NCI-H1417 treated with DMSO at 0.1 percent for 48 hours (cell line): ENCODE measurements at places on chromosomes 16 and 17.

DNA sequence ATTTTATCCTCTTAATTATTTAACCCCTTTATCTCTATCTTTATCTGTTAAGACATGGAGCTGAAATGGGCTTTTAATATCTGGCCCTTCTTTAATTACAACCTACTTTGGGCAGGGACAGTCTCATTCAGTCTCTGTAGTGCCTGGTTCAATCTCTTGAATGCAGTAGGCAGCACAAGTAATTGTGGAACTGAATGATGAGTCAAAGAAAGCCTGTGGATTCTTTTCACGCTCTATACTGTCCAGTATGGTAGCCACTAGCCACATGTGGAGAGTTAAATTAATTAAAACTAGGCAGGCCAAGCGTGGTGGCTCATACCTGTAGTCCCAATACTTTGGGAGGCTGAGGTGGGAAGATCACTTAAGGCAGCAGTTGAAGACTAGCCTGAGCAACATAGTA, 9.3 kb downstream of the BPTF start:
- DNase-seq: no peak

- no peak for DNase-seq
These were observed 35.4 kb upstream of the RNF43 start for GRCh38 chr17:58452738-58453137.

DNA sequence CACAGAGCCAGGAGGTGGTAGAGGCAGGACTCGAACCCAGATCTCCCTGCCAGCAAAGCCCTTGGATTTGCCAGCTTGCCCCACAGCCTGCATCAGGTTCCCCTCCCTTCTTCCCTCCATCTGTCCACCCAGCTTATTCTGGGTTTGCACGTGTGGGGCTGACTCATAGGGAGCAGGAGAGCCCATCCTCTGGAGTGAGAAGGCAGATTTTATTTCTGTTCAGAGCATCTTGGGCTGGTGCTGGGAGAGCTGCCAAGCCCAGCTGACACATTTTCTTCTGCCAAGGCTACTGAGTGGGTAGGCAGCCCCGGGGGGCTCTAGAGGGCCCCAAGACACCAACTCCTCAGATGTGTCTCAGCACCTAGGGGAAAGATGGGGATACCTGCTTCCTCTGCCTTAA, 106.3 kb upstream of the CRHR1 start:
- no peak for DNase-seq

GRCh38 chr17:13888056-13888609, 181.2 kb upstream of the COX10 start:
- DNase-seq: no peak

- DNase-seq: no peak
These were observed 103.4 kb upstream of the NUDT7 start for GRCh38 chr16:77618951-77619350.

GRCh38 chr16:17939122-17939536, 397.4 kb downstream of the NPIPA8 start:
- no peak for DNase-seq

GRCh38 chr17:68351395-68351794, 60.1 kb downstream of the ARSG start:
- no peak for DNase-seq

GRCh38 chr16:47463771-47464624, 2.9 kb downstream of the PHKB start:
- no peak for DNase-seq

GRCh38 chr16:86069736-86070298, 170.9 kb downstream of the IRF8 start:
- DNase-seq: no peak

GRCh38 chr17:34275881-34276280, 5.9 kb downstream of the CCL7 start:
- DNase-seq: no peak

DNA sequence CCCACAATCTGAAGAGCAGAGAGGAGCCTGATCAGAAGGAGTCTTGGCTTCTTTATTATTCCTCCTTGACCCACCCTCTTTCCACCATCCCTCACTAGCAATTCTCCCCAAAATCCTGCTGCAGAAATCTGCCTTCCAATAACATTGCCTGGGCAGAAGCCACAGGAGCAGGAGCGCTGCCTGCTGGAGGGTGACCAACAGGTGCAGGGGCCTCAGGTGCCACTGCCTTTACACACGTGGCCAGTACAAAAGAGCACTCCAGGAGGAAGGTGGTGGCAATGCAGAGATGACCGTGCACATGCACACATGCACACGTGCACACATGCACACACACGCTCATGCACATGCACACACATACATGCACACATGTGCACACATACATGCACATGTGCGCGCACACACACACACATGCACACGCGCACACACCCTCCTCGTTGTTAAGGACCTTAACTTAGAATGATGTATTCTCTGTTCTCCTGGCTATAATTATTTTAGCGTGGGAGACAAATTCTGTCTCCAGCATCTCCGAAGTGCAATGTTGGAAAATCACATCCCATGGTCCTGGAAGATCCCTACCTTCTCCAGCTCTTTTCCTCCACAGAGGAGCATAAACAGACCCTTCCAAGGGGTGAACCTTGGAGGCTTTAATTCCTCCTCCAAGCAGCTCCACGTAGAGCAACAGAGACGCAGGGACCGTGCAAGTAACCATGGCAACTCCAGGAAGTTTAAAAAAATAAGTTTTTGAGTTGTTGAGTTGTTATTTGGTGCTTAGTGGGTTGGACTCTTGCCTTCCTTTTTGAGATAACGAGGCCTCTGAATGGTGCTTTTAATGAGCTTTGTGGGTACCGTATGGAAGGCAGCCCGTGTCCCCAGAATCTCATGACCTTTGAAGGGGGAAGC, 12.6 kb downstream of the RBFOX3 start:
- no peak for DNase-seq

DNA sequence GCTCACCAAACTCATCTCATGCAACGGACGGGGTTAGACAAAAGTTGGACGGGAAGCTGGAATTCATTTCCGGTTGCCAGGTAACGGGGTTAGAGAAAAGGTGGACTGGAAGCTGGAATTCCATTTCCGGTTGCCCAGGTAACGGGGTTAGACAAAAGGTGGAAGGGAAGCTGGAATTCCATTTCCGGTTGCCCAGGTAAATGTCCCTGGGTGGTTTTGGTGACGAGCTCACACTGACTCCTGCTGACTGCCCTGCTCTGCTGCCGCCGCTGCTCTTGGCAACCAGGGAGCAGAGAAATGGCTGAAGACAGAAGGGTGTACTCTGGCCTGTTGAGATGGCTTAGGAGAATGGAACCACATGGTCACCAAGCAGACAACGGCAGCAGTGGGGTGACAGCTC, 170.3 kb upstream of the RPH3AL start:
- no peak for DNase-seq

DNA sequence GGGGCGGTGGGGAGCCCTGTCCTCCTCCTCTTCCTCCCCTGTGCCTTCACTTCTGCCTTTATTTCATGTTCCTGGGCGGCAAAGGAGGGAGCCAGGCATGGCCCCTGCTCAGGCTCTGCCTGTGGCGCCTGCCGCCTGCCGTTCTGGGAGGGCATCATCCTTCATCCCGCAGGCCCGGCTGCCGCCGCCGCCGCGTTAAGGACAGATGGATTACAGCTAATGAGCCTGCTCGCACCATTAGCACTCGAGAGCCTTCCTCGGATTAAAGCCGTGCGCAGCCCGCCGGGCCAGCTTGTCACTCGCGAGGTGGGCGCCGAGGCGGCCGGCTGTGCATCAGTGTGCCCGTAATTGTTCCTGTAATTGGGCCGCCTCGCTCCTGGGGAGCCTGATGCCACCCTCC, 127.7 kb upstream of the GSE1 start:
- DNase-seq: peak; percentile 70

- no peak for DNase-seq
These were observed 12.1 kb downstream of the CYB561 start for GRCh38 chr17:63433746-63434591.

DNA sequence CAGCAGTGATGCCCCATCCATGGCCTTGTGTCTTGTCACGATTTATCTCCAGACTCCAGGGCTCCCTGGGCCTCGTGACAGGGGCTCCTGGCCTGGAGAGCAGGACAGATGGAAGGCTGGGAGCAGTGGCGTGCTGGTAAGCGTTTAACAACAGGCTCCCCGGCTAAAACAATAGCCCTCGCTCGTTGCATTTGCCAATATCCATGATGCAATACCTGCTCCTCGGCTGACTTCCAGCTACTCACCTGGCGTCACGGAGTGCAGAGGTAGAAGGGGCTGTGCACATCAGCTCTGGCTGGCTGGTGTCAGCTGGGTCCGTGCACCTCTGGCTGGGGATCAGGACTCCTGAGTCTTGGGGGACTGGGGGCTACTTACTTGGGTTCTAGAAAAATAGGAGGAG, 1.5 kb upstream of the BICDL2 start:
- no peak for DNase-seq

DNA sequence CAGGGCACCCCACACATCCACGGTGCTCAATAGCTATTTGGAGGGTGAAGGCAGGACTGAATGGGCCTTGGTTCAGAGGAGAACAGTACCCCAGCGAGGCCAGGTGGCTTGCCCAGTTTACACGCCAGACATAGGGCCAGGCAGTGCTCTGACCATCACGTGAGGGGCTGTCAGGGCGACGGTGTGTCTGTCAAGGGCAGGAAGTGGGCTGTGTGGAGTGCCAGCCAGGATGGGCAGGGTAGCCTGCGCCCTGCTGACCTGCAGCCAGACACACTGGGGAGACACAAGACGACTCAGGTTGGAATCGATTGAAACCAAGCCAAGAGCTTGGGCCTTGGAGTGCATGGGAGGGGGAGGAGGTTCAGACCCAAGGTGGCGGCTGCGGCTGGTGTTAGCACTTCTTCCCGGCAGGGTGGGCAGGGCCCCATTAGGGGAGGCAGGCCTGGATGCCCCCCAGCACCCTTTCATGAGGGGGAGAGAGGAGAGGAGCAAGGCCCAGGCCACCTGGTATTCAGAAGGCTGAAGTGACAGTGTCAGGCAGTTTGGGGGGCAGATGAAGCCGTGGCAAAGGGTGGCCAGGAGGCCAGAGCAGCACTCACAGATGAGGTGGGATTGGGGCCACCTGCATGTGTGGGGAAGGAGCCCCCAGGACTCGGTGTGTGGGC, 68.2 kb downstream of the SREBF1 start:
- DNase-seq: no peak

DNA sequence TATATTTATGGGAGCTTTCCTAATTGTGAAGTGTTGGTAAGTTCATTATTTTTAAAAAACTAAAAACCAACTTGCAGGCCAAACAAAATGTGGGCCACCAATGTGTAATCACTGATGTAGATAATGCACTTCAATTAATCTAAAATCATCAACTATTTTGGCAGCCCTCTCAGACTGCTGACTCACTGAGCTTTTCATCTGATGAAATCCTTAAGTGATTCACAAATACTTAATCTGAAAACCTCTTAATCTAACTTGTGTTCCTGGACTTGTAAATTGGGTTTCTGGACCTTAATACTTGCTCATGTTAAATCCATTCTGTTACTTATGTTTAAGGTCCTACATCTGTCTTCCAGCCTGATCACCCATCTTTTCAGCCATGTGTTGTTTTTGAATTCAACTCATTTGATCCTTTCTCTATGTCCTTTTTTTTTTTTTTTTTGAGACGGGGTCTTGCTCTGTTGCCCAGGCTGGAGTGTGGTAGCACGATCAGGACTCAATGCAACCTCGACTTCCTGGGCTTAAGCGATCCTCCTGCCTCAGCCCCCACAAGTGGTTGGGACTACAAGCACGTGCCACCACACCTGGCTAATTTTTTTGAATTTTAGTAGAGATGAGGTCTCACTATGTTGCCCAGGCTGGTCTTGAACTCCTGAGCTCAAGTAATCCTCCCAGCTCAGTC, 39.0 kb downstream of the PRKCB start:
- no peak for DNase-seq

DNA sequence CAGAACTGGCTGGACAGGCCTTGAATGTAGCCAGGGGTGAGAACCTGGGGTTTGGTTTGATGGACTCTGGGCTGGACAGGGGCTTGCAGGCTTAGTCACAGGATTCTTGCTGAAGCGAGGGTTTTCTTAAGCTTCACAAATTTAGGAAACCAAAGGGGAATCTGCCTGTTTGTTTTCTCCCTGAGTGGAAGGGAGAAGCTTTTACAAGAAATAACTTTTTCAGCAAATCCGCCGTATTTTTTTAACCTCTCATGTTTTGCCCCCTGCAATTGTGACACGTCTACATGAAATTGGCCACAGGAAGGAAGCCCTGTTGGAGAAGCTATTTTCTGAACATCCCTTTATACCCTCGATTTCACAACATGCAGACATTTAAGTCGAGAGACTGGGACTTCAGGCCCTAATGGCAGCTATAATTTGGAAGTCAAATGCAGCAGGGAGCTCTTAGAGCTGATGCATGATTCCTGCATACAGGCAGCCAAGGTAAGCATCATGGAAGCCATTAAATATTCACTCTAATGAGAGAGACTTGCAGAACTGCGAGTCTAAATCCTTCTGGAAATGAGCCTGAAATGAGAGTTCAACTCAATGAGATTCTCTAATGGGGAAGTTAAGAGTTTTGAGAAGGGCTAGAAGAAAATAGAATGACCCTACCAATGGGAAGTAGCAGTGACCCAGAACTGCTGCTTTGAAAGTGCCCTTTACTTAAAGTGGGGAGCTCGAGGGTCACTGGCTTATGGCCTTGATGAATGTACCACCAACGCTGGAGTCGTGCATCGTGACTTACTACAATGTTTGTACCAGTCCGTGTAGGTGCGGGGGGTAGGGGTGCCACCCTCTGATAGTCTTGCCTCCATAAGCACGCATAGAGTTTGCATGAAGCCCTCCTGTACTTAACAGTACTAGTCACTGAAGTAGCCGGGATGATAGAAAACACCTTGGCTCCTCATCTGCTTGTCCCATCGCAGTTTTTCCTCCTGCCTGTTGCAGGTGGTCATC, 45.1 kb upstream of the IRF8 start:
- DNase-seq: no peak

- DNase-seq: no peak
These were observed 5.4 kb downstream of the NXPH3 start for GRCh38 chr17:49580981-49581647.

DNA sequence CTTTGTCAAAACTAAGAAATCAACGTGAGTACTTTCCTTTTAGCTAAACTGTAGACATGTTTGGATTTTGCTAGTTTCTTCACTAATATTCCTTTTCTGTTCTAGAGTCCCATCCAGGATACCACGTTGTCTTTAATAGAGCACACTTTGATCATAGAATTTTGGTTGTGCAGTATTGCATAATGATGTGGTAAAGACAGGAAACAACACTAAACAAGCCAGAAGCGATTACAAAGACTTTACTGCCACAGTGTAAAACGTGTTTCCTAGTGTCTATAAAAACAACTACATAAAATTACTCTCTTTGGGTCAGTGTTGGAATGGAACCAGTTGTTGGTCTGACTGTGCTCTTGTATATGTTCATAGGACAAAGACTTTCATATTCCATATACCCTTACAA, 19.3 kb downstream of the SHISA9 start:
- no peak for DNase-seq
